ENCODE measurements at places on chromosomes 3 and 15. TPM values are rescaled to one million over a fixed set of nuclear protein-coding genes. Genes with fewer than 3 reads are reported as not detected.

EIF2A gene
- total RNA-seq: 93.0 TPM

SEMA3G gene
- total RNA-seq: not detected

HHLA2 gene
- total RNA-seq: 3.4 TPM

KCNMB3 gene
- 1.0 TPM for total RNA-seq

TGFBR2 gene
- 58.3 TPM for total RNA-seq

PLCD1 gene
- total RNA-seq: 16.6 TPM

MAN2A2 gene
- 257 TPM for total RNA-seq

FGD5 gene
- total RNA-seq: not detected

SV2B gene
- 0.02 TPM for total RNA-seq

GPR27 gene
- 0.51 TPM for total RNA-seq

ADAMTS9 gene
- total RNA-seq: not detected

CHP1 gene
- total RNA-seq: 71.6 TPM

TTC21A gene
- 6.1 TPM for total RNA-seq

ISLR2 gene
- not detected for total RNA-seq

SPINT1 gene
- total RNA-seq: 4.5 TPM

POLR2M gene
- 54.3 TPM for total RNA-seq

MUC13 gene
- not detected for total RNA-seq

TIGIT gene
- total RNA-seq: 3.6 TPM

GP5 gene
- total RNA-seq: 1.9 TPM

PPM1L gene
- total RNA-seq: 6.3 TPM

PDZRN3 gene
- not detected for total RNA-seq

SCAANT1 gene
- not detected for total RNA-seq

RPL39L gene
- total RNA-seq: 12.6 TPM

DUOX2 gene
- not detected for total RNA-seq

TBC1D21 gene
- total RNA-seq: not detected

CPN2 gene
- total RNA-seq: not detected

CGNL1 gene
- total RNA-seq: not detected

CKMT1B gene
- total RNA-seq: 0.32 TPM

TNIK gene
- 54.0 TPM for total RNA-seq

SETD2 gene
- 48.1 TPM for total RNA-seq

XYLB gene
- 5.0 TPM for total RNA-seq
